Fibroblast of the aortic adventitia (primary cell): ENCODE measurements at places on chromosomes 11 and 22.

DNA sequence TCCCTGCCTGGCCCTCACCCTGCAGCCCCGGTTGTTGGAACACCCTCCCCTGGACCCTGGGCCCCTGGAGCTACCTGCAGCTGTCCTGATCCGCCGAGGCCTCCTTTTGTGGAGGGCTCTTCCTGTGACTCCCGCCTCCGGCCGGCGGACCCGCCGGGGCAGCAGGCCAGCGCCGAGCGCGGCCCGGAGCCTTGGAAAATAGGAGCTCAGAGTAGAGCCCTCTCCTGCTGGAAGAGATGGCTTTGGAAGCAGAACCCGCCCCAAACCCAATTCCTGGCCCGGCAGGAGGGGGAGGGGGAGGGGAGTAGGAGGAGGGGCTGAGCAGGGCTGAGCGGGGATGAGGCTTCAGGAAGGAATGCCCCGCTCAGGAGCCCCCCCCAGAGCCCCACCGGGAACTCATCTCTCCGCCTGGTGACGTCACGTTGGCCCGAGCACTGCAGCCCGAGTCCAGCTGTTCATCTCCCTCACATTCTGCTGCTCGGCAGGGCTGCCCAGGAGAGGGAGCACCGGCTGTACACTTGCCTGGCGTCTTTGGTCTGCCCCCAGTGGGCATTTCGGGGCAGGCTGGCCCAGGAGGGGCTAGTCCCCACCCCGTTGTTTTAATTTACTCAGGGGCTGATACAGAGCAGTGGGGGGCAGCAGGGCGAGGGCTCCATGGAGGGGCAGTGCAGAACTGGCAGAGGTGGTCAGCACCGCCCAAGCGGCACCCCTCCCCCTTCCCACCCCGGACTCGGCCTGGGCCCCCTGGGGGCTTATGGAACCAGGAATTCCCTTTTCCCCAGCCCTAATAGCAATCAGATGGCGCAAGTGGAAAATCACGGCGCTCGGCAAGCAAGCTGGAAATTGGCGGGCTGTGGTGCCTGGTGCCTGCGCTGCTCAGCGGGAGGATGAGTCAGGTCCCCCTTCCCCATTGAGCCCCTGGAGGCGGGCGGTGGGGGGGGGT, at the start of gene MRGPRF:
MRGPRF (minus strand) TSS at position 238 of the 943 bp plus-strand sequence. CDS start 3,345 bp downstream, outside the sequence.
- peak; percentile 92 for DNase-seq

- no peak for DNase-seq
Observed at GRCh38 chr11:120031156-120031555, 106.8 kb downstream of the TRIM29 start.

DNA sequence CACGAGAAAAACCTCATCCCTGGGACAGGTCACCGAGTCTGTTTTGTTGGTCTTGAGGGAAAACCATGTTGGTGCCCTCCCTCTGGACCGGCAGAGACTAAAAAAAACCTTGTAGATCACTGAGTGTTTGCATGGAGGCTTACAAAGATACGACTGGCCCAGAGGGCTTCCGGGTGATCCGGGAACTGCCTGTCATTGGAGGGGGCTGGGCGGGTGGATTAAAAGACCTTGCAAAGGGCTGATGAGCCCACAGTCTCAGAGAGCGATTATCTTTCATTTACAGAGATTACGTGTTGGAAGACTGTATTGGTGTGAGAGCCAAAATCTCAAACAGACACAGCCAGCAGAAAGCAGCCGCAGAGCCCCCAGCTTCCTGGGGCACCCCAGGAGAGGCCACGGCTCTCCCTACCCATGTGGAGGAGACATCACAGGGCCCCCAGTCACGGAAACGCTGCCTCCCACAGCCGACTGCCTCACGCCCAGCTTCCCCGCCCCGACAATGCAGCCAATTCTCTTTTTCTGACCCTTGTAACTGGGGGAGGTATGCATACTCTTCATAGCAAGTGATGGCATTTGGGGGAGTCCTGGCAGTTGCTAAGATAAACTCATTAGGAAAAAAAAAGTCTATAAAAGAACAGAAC, 426.4 kb downstream of the CTTN start:
- DNase-seq: no peak

DNA sequence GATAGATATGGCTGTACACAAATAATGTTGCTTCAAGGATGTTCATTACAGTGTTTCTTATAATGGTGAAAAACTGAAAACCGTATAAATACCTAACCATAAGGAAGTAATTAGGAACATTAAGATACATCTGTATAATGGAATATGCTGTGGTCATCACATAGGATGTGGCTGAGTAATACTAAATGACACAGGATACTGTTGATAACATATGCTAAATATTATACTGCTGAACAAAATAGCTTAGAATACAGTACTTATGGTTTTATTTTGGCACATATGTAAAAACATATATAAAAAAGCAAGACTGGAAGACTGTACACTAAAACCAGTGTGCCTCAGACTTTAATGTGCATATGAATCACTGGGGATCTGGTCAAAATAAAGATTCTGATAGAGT, 43.8 kb downstream of the FBXO7 start:
- no peak for DNase-seq

DNA sequence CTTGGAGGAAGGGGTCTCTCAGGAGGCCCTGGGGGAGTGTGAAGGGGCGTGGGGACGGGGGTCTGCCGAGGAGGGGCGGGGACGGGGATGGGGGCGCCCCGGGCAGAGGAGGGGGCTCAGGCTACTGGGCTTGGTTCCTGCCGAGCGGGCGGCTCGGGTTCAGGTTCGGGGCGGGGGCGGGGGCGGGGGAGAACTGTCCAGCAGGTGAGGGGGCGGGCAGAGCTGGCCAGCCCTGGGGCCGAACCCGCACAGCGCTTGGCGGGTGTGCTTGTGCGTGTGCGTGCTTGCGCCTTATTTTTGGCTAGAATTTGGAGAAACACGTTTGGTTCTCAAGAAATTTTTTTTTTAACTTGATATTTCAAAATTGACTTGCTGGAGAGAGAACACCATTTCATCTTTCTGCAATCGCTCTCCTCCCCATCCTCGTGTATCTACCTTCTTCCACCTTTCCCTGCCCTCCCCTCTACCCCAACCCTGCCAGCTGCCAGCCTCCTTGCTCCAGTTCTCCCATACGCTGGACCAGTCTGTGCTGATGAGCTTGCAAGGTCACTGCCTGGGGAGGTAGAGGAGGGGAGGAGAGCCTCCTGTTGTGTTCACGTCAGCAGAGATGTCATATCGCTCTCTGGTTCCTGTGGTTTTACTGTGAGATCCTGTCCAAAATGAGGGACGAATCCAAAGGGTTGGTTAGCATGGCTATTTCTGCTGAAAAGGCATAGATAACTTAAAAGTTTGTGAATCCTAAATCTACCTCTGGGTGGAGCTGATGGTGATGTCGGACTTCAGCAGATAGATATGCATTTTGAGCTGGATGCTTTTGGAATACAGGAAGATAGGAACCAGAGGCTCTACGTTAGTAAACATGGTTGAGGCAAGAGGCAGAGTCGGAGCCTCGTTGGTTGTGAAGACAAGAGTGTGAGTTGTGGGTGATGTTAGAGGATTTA, 668 bp downstream of the MADD start:
- DNase-seq: peak; percentile 67

DNA sequence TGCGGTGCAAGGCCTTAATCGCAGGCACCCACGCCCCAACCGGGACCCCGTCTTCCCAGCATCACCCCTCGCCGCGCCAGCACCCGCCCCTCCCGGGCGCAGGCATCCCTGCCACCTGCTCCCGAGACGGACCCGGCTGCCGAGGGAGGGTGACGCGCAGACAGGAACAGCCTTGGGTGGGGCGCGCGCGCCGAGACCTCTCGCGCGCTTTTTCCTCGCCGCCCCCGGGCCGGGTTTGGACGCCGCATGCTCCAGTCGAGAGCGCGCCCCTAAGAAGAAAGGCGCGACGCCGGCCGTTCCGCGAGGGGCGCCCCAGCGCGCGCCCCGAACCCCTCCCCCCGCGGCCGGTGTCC, 504 bp downstream of the CFL1 start:
- DNase-seq: no peak

- DNase-seq: no peak
Observed at GRCh38 chr11:3890806-3891205, 35.3 kb downstream of the STIM1 start.

- peak; percentile 75 for DNase-seq
Observed at GRCh38 chr22:37804881-37805809, 2.6 kb upstream of the GCAT start.

DNA sequence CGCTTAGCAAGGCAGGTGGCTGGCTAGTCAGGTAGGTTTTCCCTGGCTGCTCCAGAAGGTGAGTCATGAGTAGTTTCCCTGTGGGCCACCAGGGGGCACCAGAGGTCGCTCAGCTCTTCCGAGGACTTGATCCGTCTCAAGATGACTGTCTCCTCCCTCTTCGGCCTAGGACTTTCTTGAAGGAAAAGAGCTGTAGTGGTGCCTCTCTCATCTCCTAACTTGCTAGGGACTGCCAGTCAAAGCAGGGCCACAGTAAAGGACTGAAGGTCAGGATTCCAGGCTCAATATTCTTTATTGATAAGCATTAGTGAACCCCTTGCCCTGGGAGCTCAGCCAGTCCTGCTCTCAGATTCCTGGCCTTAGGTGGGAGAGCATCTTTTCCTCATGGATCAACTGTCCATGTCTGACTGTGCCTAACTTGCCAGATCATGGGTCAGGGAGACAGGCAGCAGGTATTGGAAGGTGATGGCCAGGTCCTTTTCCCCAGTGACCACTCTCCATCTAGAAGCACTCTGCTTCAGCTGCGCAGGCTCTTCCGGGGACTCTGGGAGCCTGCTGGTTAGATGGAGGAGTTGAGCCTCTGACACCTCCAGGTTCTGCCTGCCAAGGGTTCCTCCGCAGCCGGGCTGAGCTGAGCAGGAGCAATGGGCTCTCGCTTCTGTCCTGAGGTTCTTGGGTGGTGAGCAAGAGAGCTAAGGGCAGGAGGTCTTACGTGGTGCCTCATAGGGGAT, 1.9 kb downstream of the POLD4 start:
- peak; percentile 88 for DNase-seq

DNA sequence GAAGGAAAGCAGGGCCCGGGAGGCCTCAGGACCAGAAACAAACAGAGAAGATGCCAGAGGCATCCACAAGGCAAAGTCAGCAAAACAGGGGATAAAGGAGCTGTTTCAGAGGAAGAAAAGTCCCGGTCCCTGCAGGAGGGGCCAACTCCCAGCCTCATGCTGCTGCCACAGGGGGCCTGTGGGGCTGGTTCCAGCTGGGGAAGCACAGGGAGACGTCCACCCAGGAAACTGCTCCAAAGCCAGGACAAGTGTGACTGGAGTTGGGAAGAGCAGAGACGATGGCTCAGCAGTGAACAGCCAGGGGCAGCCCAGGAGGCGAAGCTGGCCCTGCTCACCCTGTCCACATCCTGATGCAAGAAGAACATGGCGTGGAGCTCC, 454.4 kb downstream of the BRD1 start:
- DNase-seq: no peak

DNA sequence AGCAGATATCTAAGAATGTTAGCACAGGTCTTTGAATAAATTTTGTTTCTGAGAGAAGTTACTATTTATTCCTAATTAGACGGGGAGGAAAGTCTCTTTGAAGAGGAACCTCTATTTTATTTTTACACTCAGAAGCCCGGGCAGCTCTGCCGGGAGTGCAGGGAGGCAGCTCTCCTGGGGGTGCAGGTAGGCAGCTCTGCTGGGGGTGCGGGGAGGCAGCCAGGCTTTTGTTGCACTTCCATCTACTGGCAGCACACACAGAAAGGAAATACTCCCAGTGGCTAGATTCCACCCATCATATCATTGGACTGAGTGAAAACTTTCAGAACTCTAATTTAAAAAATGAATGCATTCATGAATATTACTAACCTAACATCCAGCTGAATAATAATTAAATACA, 24.6 kb downstream of the OR10A6 start:
- DNase-seq: no peak

- no peak for DNase-seq
Observed at GRCh38 chr11:91860661-91861060, 364.0 kb upstream of the FAT3 start.

DNA sequence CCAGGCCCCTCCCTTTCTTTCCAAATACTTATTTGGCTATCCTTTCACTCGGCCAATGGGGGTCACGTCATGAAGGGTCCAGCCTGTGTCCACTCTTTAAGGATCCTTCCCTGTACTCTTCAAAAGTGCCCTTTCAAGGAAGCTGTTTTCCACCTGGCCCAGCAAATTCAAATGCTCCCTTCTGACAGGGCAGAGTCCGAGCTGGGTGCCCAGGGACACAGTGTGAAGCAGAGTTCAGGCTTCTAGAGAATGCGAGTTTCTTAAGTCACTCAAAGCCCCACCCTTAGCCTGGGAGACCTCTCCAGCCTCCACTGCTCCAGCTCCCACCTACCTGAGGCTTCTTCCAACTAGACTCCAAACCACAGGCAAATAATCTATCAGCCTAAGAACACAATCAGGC, 5.5 kb upstream of the APOA1 start:
- no peak for DNase-seq

GRCh38 chr11:444396-445144, 2.8 kb upstream of the ANO9 start:
- peak; percentile 58 for DNase-seq

- DNase-seq: peak; percentile 16
Observed at GRCh38 chr11:108895579-108896480, 231.0 kb downstream of the DDX10 start.

GRCh38 chr11:18193010-18193409, 20.4 kb downstream of the MRGPRX4 start:
- DNase-seq: no peak

- no peak for DNase-seq
Observed at GRCh38 chr22:22689621-22690345, 45.4 kb downstream of the GGTLC2 start.

- DNase-seq: peak; percentile 55
Observed at GRCh38 chr22:37260901-37261336, 16.9 kb upstream of the RAC2 start.

DNA sequence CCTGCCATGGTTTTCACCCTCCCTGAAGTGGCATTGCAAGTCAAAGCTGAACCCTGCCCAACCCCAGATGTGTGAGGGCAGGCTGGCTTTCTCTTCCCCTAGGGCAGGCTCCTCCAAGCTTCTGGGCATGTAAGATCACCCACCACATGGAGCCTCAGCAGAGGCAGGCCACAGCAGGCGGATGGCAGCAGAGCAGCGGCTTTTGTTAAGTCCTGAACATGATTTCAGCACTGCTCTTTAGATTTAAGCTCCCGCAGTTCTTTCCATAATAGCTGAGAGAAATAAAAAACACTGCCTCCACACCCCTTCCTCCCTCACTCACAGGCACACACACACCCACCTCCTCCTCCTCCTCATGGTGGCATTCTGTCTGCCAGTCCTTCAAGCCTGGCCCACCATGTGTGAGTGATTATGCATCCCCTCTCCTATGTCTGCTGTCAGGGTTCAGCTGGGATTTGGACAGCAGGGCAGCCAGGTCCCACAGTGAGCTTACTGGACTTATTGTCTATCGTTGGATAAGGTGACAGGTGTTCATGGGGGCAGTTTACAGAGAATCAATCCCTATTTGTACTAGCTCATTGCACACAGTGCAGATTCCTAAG, 5.0 kb upstream of the NTM start:
- no peak for DNase-seq

GRCh38 chr11:124740277-124740882, 638 bp downstream of the NRGN start:
- peak; percentile 33 for DNase-seq
